ENCODE measurements at places on chromosomes 13 and 19. TPM values are rescaled to one million over a fixed set of nuclear protein-coding genes. Genes with fewer than 3 reads are reported as not detected.

DNA sequence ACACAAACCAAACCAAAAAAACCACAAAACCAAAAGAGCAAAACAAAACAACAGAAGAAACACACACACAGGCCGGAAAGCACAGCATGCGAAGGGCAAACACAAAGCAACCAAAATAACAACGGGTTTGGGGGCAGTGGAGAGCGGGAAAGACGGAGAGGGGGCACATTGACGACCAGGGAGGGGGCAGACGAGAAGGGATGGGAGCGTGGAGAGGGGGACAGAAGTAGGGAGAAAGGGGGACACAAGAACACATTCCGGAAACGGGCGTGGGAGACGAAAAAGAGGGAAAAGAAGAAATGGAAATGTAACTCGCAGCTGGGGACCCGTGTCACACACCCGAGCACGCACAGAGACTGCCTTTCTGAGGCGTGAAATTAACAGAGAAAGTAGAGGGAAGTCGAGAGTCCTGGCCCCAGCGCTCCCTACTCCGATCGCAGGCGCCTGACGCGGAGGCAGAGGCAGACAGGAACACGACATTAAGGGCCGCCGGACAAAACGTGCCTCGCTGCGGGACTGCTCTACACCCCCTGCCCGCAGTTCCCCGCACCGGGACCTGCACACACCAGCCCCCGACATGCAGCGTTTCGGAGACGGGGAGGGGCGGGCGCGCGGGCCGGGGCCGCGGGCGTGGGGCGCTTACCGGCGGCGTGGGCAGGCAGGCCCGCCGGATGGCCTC lies 652 bp downstream of the POU4F1 start:
- peak; percentile 70 for DNase-seq
- no peak overlapping the region for H3K27ac ChIP-seq
- peaks cover 11% of the 10 kb centered on the region for H3K27me3 ChIP-seq
- H3K4me3 ChIP-seq: peak overlapping the region; percentile 38

DNA sequence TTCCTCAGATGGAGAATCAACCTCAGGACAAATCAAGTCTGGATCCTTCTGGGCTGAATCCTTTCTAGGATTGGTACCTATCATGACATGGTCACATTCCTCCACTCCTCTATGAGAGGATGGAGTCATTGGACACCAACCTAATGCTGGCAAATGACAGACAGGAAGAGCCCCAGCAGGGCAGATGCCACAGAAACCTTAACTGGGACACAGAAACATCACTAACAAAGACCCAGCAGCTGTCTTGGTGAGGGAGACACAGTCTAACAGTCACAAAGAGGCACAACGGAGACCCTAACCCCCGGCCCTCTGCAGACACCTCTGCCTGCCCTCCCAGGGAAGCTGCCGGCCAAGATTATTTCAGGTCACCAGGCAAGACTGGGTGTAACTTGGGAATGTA lies 2.1 kb downstream of the ANKRD27 start:
- H3K27ac ChIP-seq: no peak overlapping the region
- H3K36me3 ChIP-seq: no peaks in the 10 kb centered on the region
- no peak for DNase-seq
- no peaks in the 10 kb centered on the region for H3K27me3 ChIP-seq
- peaks cover 34% of the 10 kb centered on the region for H3K4me1 ChIP-seq

- no peaks in the 10 kb centered on the region for H3K4me1 ChIP-seq
- no peaks in the 10 kb centered on the region for H3K36me3 ChIP-seq
- DNase-seq: no peak
- no peak overlapping the region for H3K27ac ChIP-seq
- H3K4me3 ChIP-seq: no peak overlapping the region
These were observed 2.4 kb downstream of the PAK4 start for GRCh38 chr19:39127812-39128515.

Gene KHSRP
- total RNA-seq: 205 TPM

Gene ERICH4
- not detected for total RNA-seq

DNA sequence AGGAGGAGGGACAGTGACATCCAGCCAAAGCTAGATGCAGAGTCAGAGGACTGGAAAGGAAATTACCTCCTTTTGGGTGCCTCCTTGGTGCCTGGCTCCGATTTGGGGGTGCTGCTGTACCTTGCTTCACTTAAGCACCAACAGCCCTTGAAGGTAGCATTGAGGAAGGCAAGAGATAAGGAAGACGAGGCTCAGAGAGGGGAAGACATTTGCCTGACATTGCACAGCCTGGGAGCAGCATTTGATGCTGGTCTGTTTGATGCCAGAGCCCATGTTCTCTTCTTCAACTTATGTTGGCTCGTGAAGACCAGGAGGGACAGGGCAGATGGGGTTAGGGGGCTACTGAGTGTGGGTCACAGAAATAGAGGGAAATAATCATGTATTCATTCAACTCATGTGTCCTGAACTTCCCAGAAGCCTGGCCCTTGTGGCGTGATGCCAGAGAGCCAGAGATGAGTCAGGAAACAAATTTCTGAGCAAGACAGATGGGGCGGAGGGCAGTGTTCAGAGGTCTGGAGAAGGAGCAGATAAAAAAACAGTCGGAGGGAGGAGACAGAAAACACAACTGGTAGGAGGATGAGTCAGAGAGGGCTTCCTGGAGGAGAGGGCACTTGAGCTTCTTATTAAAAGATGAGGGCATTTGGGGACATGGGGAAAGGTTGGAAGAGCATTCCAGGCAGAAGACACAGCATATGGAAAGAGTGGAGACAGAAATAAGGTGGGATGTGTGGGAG lies 3.0 kb upstream of the C19orf81 start:
- no peak for DNase-seq
- no peak overlapping the region for H3K27ac ChIP-seq
- H3K4me1 ChIP-seq: no peaks in the 10 kb centered on the region
- peaks cover 12% of the 10 kb centered on the region for H3K27me3 ChIP-seq
- no peak overlapping the region for H3K4me3 ChIP-seq

DNA sequence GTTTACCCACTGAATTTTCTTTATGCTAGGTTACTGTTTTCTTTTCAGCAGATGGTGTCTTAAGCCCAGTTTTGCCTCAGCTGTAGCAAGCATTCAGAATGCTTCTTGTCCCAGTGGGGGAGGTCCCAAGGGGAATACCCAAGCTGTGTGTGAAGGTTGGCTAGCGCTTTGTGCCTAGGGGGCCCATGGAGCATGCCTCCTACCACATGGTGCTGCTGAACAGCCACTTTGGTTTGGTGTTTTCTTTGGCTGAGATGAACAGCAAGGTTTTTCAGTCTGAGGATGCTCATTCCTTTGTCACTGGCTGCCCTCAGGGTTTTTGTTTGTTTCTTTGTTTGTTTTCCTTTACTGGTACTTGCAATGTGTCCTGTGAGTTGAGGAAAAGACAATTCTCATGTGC lies 99.0 kb downstream of the PCDH20 start:
- H3K4me3 ChIP-seq: no peak overlapping the region
- H3K36me3 ChIP-seq: no peaks in the 10 kb centered on the region
- DNase-seq: no peak
- no peaks in the 10 kb centered on the region for H3K27me3 ChIP-seq
- no peaks in the 10 kb centered on the region for H3K4me1 ChIP-seq

GRCh38 chr13:34340534-34340933 lies 522.6 kb downstream of the RFC3 start:
- no peak overlapping the region for H3K4me3 ChIP-seq
- DNase-seq: no peak
- H3K4me1 ChIP-seq: no peaks in the 10 kb centered on the region
- H3K36me3 ChIP-seq: no peaks in the 10 kb centered on the region
- no peaks in the 10 kb centered on the region for H3K27me3 ChIP-seq

Gene NTN5
- 2.5 TPM for total RNA-seq

GRCh38 chr13:91510058-91510457 lies 111.6 kb downstream of the GPC5 start:
- H3K27ac ChIP-seq: no peak overlapping the region
- H3K4me3 ChIP-seq: no peak overlapping the region
- H3K36me3 ChIP-seq: no peaks in the 10 kb centered on the region
- no peak for DNase-seq
- H3K4me1 ChIP-seq: no peaks in the 10 kb centered on the region
- H3K27me3 ChIP-seq: no peaks in the 10 kb centered on the region

Gene KANK3
- 0.27 TPM for total RNA-seq

Gene OR10H1
- 0.07 TPM for total RNA-seq

- DNase-seq: no peak
- peaks cover 69% of the 10 kb centered on the region for H3K36me3 ChIP-seq
- H3K4me1 ChIP-seq: no peaks in the 10 kb centered on the region
- no peaks in the 10 kb centered on the region for H3K27me3 ChIP-seq
- no peak overlapping the region for H3K27ac ChIP-seq
These were observed 41.3 kb downstream of the DPF1 start for GRCh38 chr19:38182536-38183210.

DNA sequence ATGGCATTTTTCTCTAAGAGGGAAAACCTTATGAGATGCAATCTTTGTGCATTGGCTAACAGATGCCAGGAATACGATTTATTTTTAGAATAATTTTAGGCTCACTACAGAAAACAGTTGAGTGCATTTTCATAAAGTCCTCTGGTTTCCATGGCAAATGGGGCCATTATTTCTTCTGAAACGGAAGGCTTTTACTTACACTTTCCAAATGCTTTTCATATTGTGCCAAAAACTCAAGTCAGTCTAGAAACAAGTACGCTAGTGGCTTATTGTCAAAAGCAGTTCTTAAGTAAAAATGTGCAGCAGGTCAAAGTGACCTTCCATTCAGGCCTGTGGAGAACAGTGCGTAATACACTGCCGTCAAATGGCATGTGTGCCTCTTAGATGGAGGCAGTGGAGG lies 628.7 kb downstream of the EFNB2 start:
- no peak for DNase-seq
- H3K27me3 ChIP-seq: no peaks in the 10 kb centered on the region
- no peak overlapping the region for H3K27ac ChIP-seq

Gene APOC4
- not detected for total RNA-seq

Gene IFI30
- total RNA-seq: 171 TPM

DNA sequence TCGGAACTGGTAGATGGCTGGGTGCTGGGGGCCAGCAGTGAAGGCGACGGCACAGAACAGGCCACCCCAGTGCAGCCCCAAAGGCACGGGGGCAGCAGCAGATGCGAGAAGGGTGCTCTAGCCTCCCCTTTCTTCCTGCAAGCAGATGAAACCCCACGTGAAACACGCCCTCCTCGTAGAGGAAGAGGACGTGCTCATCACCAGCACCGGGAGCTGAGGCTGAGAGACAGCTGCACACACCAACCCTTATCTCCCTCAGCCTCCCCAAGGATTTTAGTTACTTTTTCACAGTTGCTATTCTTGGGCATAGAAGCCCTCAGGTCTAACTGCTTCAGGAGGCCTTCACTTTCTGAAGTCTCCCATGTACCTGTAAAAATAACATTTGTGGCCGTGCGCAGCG lies 11.9 kb downstream of the ZNF787 start:
- H3K4me1 ChIP-seq: peaks cover 79% of the 10 kb centered on the region
- H3K4me3 ChIP-seq: no peak overlapping the region
- no peaks in the 10 kb centered on the region for H3K27me3 ChIP-seq
- no peaks in the 10 kb centered on the region for H3K36me3 ChIP-seq

- no peak for DNase-seq
- no peak overlapping the region for H3K4me3 ChIP-seq
- H3K27ac ChIP-seq: no peak overlapping the region
- no peaks in the 10 kb centered on the region for H3K27me3 ChIP-seq
- H3K4me1 ChIP-seq: peaks cover 33% of the 10 kb centered on the region
These were observed 24.8 kb downstream of the RANBP3 start for GRCh38 chr19:5953030-5953589.

GRCh38 chr13:50589139-50589538 lies 254.4 kb downstream of the DLEU7 start:
- no peaks in the 10 kb centered on the region for H3K27me3 ChIP-seq
- H3K4me1 ChIP-seq: peaks cover 78% of the 10 kb centered on the region

- H3K4me1 ChIP-seq: no peaks in the 10 kb centered on the region
- no peaks in the 10 kb centered on the region for H3K27me3 ChIP-seq
- no peak overlapping the region for H3K27ac ChIP-seq
- H3K4me3 ChIP-seq: no peak overlapping the region
- H3K36me3 ChIP-seq: no peaks in the 10 kb centered on the region
- no peak for DNase-seq
These were observed 393.0 kb downstream of the ITGBL1 start for GRCh38 chr13:101845245-101846020.

DNA sequence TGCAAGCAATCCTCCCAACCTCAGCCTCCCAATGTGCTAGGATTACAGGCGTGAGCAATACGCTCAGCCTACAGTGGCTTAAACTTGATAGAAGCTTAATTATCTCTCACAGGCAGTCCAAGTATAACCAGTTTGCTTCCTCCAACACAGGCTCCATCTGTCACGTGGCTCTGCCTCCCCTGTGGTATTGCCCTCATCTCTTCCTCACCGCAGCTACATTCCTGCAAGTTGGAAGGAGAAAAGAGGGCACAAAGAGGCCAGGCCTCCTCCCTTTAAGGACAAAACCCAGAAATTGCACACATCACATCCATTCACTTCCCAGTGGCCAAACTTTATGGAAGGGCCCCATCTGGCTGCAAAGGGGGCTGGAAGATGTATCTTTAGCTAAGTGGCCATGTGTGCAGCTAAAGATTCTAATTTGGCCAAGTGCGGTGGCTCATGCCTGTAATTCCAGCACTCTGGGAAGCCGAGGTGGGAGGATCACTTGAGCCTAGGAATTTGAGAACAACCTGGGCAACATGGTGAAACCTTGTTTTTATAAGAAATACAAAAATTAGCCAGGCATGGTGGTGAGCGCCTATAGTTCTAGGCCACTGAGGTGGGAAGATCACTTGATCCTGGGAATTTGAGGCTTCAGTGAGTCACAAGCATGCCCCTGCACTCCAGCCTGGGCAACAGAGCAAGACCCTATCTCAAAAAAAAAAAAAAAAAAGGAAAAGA lies 3.1 kb upstream of the SDHAF1 start:
- no peak overlapping the region for H3K4me3 ChIP-seq
- peaks cover 4% of the 10 kb centered on the region for H3K27me3 ChIP-seq
- peaks cover 18% of the 10 kb centered on the region for H3K4me1 ChIP-seq
- no peak for DNase-seq
- no peaks in the 10 kb centered on the region for H3K36me3 ChIP-seq

- DNase-seq: no peak
- H3K27me3 ChIP-seq: no peaks in the 10 kb centered on the region
- no peak overlapping the region for H3K4me3 ChIP-seq
- no peaks in the 10 kb centered on the region for H3K4me1 ChIP-seq
- no peak overlapping the region for H3K27ac ChIP-seq
These were observed 123.0 kb downstream of the DNAJC15 start for GRCh38 chr13:43146400-43146799.

GRCh38 chr13:102234618-102235017 lies 167.2 kb downstream of the FGF14 start:
- no peak overlapping the region for H3K27ac ChIP-seq
- H3K4me3 ChIP-seq: no peak overlapping the region
- no peak for DNase-seq
- no peaks in the 10 kb centered on the region for H3K36me3 ChIP-seq

GRCh38 chr13:34214686-34215085 lies 396.7 kb downstream of the RFC3 start:
- DNase-seq: no peak
- H3K4me3 ChIP-seq: no peak overlapping the region
- no peak overlapping the region for H3K27ac ChIP-seq
- no peaks in the 10 kb centered on the region for H3K27me3 ChIP-seq

Gene CHMP2A
- 62.5 TPM for total RNA-seq

Gene CABP5
- not detected for total RNA-seq

Gene ANO8
- 5.2 TPM for total RNA-seq

All from B cell (primary cell).